Epithelial cell of umbilical artery (primary cell): ENCODE measurements at places on chromosomes 4 and X. TPM values are rescaled to one million over a fixed set of nuclear protein-coding genes. Genes with fewer than 3 reads are reported as not detected.

Gene TRIM75
- not detected in 2 replicates for total RNA-seq

Gene TCEAL7
- 5.5 and 18.4 TPM in 2 replicates for total RNA-seq

Gene HSFX2
- 0.32 TPM in 1 of 2 replicates, not detected in the other for total RNA-seq

Gene GLUD2
- total RNA-seq, result 1.9 and 3.2 TPM in 2 replicates

Gene NEK1
- total RNA-seq, result 4.5 and 5.0 TPM in 2 replicates

Gene PASD1
- total RNA-seq, result not detected in 2 replicates

Gene CSAG3
- total RNA-seq, result not detected in 2 replicates

Gene MID2
- total RNA-seq, result 18.2 and 42.7 TPM in 2 replicates

Gene GAGE2A
- total RNA-seq, result not detected in 2 replicates

Gene SCML2
- total RNA-seq, result 0.97 and 2.3 TPM in 2 replicates

Gene LAP3
- total RNA-seq, result 159 and 547 TPM in 2 replicates
